Mammary epithelial cell (primary cell): ENCODE measurements at places on chromosomes 11 and 22. TPM values are rescaled to one million over a fixed set of nuclear protein-coding genes. Genes with fewer than 3 reads are reported as not detected.

The ACER3 gene
- total RNA-seq = 21.8 TPM

The BTG4 gene
- total RNA-seq = not detected

The BDNF gene
- 2.5 TPM for total RNA-seq

The PKDREJ gene
- total RNA-seq = not detected

The PRR5L gene
- 7.3 TPM for total RNA-seq

The TMPRSS5 gene
- 0.33 TPM for total RNA-seq

The TYR gene
- total RNA-seq = not detected in 2 replicates

The SHISAL1 gene
- total RNA-seq = 9.2 TPM

- DNase-seq = peak; percentile 42
Observed at GRCh38 chr11:35304386-35304775, 115.0 kb downstream of the SLC1A2 start.

GRCh38 chr11:82843057-82843795, 57.0 kb downstream of the PRCP start:
- DNase-seq = no peak

DNA sequence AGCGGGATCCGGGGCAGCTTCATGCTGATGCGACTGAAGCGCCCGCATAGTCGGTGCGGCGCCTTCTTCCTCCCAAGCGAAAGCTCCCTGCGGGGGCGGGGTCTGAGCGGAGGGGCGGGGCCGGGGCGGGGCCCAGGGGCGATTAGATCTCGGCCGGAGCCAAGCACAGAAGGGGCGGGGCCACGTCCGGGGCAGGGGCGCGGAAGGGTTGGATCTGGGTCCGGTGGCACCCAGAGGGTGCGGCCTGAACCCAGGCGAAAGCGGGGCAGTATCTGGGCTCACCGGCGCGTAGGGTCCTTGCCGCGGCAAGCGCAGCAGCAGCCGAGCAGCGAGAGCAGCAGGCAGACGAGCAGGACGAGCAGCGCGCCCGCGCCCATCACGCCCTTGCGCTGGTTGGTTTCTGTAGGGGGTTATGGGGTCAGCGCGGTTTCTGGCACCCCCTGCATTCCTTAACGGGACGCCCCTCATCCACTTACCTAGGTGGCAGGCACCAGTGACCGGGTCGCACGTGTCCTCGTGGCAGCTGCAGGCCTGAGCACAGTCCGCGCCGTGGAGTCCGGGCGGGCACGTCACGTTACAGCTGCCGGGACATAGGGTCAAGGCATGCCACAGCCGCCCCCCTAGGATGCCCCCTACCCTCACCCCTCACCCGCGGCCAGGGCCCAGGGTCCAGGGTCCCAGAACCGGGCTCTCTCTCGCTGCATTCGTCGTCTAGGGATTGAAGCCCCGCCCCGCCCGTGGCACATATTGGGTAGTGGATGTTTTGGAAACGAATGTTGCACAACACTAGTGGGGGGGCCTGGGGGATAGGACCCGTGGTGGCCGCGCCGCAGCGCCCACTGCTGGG, 8.1 kb downstream of the SCARF2 start:
- DNase-seq = no peak

GRCh38 chr11:34924714-34925113, 8.3 kb downstream of the PDHX start:
- DNase-seq = no peak

- no peak for DNase-seq
Observed at GRCh38 chr11:33664827-33665226, 35.8 kb downstream of the C11orf91 start.

DNA sequence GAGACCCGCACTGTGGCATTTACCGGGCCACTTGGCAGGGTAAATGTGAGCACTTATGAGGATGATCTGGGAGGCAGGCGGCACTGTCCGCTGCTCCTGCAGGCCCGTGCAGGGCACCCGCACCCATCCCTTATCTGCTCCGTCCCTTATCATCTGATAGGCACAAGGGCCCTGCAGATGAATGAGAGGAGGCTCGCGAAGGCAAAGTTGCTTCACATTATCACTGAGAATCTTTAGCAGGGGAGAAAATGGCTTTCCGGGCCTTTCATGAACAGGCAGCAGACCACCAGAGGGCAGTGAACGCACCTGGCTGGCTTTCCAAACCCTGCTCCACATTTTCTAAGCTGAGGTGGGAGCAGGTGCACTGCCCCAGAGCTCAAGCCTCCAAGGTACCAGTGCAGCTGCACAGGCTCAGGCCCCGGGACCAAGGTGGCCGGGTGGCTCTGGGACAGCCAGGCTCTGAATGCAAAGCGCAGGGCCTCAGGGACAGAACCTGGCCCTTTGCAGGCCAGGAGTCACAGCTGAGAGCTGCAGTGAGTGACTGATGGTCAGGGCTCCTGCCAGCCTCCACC, 165.6 kb downstream of the SHANK2 start:
- peak; percentile 14 for DNase-seq

- DNase-seq = no peak
Observed at GRCh38 chr22:46632646-46633249, 12.6 kb downstream of the GRAMD4 start.

GRCh38 chr11:6468712-6469495, 4.8 kb downstream of the TRIM3 start:
- DNase-seq = peak; percentile 19

GRCh38 chr11:70126494-70126893, 48.4 kb downstream of the ANO1 start:
- peak; percentile 52 for DNase-seq

DNA sequence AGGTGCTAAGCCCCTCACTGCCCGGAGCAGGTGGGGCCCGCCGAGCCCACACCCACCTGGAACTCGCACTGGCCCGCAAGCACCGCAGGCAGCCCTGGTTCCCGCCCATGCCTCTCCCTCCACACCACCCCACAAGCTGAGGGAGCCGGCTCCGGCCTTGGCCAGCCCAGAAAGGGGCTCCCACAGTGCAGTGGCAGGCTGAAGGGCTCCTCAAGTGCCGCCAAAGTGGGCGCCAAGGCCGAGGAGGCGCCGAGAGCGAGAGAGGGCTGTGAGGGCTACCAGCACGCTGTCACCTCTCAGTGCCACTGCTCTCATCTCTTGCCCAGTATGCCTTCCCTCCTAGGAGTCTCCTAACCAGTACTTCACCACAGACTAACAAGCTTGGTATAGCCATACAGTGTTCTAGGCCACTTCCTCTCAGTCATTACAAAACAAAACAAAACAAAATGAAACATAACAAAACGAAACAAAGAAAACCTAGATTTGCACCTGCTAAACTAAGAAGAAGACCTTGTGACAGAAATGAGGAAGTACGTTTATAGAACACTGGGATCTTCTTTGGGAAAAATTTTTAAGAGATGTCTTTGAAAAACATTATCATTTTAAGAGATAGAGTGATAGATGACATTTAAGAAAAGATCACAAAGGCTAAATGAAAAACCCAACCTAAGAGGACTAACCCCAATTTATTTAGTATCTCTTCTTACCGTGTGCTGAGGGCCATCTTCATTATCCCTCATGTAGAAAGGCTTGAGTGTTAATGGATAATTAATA, 47.7 kb upstream of the GAB2 start:
- DNase-seq = no peak

DNA sequence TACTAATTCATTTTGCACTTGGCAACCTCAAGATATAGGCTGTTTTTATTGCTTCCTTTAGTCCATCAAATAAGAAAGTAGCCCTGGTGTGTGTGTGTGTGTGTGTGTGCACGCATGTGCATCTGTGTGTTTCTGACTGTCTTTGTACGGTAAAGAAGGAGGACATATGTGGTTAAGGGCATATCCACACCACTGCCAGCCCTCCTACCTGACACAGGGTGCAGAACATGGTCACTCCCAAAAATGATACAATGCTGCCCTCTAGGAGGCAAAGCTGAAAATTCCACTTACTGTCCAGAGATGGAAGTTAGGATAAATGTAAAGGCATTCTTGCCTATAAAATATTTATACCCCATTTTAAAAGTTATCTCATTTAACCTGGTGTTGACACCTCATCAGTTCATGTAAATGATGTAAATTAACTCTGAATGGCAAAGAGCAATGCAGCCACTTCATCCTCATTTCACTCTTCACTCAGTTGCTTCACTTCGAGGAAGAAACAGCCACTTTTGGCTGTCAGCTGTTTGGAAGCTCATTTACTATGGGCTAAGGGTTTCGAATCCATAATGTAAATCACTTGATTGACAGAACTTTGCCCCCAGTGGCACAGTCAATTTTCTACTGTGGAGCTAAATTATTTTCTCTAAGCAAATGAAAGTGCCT, 83.1 kb upstream of the MTNR1B start:
- DNase-seq = peak; percentile 55

DNA sequence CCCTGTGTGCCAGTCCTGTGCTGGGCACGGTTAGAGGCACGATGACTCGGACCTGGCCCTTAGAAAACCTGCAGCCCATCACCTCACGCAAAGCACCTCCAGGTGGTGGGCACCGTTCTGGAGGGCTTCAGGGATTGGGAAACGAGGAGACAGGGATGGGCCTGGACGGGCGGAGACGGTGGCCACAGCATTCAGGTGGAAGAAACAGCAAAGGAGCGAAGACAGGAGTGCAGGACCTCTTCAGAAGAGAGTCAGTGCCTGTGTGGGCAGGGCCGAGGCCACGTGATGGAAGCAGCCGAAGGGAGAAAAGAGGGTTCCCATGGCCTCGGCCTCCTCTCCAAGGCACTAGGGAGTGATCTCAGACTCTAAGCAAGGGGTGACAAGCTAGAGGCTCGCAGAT, 8.1 kb upstream of the SLC22A12 start:
- DNase-seq = no peak

- no peak for DNase-seq
Observed at GRCh38 chr11:129945373-129945772, 50.0 kb upstream of the NFRKB start.

- DNase-seq = peak; percentile 72
Observed at GRCh38 chr22:17920145-17920605, 104.2 kb downstream of the MICAL3 start.

GRCh38 chr11:78476066-78476465, 58.4 kb upstream of the GAB2 start:
- DNase-seq = peak; percentile 35

DNA sequence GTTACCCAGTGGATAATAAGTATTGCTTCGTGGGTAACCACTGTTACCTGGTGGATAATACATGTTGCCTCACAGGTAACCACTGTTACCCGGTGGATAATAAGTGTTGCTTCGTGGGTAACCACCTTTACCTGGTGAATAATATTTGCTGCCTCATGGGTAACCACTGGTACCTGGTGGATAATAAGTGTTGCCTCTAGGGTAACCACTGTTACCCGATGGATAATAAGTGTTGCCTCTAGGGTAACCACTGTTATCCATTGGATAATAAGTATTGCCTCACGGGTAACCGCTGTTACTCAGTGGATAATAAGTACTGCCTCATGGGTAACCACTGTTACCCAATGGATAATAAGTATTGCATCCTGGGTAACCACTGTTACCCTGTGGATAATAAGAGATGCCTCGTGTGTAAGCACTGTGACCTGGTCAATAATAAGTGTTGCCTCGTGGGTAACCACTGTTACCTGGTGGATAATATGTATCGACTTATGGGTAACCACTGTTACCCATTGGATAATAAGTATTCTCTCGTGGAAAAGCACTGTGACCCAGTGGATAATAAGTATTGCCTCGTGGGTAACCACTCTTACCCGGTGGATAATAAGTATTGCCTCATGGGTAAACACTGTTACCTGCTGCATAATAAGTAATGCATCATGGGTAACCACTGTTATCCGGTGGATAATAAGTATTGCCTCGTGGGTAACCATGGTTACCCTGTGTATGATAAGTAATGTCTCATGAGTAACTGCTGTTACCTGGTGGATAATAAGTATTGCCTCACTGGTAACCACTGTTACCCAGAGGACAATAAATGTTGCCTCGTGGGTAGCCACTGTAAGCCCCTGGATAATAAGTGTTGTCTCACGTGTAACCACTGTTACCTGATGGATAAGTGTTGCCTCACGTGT, 20.1 kb upstream of the NXPE4 start:
- no peak for DNase-seq

- no peak for DNase-seq
Observed at GRCh38 chr11:7892059-7892699, 38.9 kb downstream of the OR10A6 start.

- DNase-seq = peak; percentile 87
Observed at GRCh38 chr22:27336151-27337090, 465.1 kb downstream of the MN1 start.

DNA sequence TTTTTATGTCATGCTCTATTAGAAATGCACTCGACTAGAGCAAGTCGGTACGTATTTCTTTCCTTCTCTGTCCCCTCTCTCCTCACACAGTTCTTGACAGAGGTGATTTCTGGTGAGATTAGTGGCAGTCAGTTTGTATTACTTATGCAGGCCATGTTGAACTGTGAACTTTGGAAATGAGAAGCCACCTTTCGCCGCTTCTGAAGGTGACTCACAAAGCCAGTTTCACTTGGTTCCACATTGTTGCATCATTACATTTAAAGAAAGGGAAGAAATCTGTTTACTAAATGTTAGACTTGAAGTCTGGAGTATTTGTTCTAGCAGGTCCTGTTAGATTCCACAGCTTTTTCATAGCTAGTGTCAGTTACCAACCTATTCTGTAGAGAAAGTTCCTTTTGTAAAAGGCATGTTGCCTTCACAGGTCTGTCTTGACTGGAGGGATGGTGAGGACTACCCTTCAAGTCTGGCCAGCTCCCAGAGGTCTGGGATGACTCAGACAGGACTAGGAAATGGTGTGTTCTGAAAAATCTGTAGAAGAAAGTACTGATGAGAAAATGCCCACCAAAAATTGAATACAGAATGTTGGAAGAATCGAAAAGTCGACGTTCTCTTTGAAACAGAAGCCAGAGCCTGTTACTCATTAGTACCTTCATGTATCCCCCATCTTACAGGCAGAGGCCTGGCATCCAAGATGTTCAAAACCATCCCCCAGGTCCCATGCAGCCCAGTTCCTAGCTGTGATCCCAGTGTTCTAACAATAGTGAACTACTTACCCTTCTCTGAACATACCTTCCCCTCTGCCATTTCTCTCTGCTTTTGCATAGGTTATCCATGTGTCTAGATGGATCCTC, 181.4 kb downstream of the DBX1 start:
- DNase-seq = peak; percentile 85

DNA sequence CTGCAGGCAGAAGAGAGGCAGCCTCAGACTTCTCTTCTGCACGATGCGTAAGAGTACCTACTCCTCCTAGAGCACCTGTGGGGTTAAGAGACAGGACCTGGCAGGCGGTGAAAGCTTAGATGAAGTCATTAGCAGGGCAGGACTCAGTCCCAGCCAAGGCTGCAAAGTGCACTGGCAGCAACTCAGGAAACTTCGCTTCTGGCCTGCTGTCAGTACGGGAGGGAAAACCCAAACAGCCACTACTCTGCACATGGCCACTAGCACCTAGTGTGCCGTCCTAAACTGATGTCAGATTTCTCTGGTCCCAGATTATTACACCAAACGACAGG, 8.8 kb upstream of the KLHL35 start:
- no peak for DNase-seq
